ENCODE measurements at places on chromosomes 11 and 22.

DNA sequence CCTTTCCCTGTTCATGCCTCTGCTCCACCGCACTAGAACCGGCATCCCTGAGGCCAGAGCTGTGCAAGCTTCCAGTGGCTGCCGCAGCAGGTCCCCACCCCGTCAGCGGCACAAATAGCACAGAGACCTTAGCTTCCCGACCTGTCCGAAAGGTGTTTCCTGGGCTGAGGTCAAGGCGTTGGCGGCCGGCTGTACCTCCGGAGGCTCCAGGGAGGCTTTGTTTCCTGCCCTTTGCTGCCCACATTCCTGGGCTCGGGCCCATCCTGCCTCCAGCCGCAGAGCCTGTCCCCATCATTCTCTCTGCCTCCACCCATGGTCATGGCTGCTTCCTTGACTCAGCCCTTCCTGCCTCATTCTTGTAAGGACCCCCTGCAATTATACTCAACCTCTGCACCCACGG lies 31.2 kb downstream of the ARHGAP8 start:
- DNase-seq, result no peak

DNA sequence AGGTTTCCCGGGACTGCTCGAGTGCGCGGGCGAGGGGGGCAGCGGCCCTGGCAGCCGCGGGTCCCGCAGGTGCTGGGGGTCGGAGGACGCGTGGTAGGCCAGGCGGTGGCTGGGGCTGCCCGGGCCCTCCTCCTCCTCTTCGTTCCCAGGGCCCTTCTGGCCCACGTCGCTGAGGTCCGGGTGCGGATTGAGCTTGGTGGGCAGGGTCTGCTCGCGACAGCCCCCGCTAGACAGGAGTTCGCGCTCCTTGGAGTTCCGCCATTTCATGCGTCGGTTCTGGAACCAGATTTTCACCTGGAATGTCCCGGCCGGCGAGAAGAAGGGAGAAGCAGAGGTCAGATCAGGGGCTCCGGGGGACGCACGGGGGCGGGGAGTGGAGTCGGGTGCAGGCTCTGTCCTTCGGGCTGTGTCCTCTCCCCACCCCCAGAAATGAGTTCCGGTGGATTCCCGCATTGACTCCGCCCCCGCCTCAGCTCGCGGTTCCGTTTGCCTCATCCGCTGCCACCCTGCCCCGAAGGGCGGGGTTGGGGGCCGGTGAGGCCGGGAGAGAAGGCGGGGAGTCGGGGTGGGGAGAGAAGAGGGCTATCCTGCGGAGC lies 3.9 kb downstream of the DBX1 start:
- no peak for DNase-seq

- no peak for DNase-seq
These were observed 4.8 kb downstream of the CCDC88B start for GRCh38 chr11:64344787-64345186.

DNA sequence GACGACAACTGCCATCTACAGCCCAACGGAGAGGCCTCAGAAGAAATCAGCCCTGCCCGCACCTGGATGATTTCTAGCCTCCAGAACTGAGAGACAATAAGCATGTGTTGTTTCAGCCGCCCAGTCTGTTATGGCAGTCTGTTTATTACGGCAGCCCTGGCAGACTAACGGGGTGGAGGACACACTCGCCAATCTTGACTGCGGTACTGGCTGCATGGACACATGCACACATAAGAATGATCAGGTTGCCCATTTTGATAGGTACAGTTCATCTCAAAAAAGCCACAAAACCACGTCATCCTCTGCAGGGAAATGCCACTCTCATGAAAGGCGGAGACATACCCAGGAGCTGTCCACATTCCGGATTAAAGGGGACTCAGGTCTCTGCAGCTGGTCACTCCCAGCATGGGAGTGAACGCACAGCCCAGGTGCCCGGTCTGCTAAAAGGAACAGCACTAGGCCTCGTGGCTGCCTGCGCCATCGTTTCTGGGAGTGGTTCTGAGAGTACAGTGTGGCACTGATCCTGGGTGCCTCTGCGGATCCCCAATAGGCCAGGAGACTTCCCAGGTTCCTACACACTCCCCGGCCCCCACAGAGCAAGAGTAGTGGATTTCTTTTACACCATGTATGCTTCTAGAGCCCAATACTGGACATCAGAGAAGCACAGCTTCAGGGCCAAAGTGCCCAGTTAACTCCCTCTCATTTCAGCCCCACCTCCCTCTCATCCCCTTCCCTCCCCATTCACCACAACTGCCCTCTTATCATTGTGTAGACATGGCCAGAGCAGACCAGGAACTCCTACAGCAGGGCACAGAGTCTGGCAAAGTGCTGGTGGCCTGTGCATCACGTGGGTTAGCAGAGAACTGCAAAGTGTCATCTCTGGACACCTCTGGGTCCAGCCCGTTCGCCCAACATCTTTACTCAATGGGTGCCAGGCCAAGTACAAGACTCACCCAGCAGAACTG lies 11.7 kb upstream of the COMT start:
- no peak for DNase-seq

- DNase-seq, result peak; percentile 8
These were observed 40.4 kb downstream of the RCN1 start for GRCh38 chr11:32131321-32131720.

DNA sequence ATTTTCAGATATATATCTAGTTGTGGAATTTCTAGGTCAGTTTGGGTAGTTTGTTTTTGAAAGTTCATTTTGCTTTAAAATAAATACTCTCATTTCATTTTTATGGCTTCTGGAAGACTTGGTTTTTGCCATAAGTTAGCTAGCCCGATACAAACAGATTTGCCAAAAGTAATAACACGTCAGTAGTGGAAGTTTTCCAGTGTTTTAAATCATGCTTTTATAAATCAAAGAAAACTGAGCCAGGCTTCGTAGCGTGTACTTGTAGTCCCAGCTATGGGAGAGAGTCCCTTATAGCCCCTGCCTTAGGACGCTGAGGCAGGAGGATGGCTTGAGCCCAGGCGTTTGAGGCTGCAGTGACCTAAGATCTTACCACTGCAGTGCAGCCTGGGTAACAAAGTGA lies 21.7 kb upstream of the MICALL1 start:
- peak; percentile 66 for DNase-seq

DNA sequence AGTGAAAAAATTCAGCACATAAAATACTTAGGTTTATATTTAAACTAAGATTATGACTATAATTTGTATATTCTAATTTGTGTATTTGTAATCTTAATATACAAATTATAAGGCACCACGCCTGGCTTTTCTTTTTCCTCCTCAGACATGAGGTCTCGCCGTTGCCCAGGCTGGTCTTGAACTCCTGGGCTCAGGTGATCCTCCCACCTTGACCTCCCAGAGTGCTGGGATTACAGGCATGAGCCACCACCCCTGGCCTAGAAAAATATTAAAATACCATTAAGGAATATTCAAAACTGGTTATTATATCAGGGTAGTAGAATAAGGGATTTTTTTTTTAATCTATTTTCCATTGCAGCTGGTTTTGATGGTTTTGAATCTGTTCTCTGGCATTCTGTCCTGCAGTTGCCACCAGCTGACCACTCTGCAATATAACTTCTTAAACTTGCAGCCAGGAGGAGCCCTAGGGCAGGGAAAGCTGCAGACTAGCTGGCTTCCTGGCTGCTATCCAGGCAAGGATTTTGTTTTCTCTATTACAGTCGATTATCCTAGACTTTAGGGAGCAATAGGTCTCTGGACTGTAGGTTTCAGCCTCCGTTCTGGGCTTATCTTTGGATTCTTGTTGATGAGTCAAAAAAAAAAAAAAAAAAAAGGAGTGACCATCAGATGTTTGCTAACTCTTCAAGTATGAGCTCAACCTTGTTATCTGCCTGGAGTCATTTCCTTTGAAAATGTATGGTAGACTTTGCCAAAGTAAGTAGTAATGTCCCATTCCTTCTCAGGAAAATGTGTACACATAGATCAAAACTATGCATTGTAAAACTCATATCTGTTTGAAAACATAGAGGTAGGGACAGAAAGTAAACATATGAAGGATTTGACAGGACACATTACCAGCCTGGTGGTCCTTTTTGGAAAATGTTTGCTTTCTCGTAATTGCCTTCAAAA lies 13.2 kb downstream of the POLA2 start:
- DNase-seq, result peak; percentile 96

DNA sequence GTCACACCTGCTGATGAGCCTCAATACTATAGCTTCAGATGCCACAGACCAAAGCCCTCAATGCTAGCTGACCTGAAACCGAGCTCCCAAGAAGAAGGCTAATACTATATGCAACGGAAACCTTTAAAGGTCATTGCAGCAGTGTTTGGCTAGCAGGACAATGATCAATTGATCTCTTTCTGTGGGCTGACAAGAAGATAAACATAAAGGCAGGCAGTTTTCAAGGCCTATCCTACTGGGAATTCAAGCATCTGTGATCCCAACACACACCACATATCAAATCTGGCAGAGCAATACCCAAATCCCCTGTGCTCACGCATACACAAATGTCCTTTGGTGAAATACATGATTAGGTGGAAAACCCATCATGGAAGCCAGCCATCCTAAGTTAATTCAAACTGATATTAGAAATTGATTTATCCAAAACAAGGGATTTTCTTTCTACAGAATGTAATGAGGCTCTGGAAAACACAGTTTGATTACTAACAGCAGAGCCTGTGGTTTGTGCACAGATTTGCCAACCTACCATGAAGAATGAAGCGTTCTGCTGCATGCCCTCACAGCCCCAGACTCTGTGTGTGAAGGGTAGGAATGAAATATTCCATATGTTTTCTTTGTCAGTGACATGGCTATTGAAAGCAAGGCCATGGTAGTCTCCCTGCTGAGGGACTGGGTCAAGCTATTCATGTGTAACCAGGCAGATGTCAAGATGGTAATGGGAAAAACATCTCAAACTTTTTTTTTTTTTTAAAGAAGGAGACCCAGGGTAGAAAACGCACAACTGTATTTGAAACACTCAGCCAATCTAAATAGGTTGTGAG lies 12.2 kb downstream of the LGR4 start:
- DNase-seq, result no peak

DNA sequence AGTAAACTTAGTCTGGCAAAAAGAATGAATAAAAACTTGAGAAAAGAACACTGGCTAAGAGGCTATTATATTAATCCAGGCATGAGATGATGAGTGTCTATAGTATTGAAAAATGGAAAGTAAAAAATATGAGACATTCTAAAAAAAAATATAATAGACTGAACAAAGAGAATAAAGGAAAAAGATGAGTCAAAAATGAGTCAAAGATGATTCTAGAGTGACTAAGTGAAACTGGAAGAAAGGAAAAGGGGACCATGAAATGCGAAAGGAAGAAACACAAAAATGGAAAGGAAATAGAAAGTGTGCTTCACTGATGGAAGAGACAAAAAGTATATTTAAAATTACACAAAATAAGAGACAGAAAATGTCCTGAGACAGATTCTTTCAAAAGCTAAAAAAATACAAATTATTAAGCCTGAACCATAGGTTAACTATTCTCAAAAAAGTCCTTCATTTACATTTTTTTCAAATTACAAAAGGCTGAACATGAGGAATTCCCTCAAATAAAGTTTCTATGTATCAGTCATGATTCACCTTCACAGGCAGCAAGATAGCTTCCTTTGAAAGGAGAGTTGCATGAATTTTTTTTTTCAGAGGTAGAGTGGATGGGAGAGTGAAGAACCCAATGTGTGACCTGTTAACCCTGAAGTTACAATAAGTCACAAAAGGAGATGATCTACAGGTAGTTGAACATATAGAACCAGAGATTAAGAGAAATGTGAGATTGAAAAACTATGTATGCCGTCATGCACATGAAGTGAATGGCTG lies 75.2 kb downstream of the EIF3M start:
- peak; percentile 65 for DNase-seq

- DNase-seq, result no peak
These were observed 8.7 kb upstream of the GLB1L3 start for GRCh38 chr11:134267461-134267860.

DNA sequence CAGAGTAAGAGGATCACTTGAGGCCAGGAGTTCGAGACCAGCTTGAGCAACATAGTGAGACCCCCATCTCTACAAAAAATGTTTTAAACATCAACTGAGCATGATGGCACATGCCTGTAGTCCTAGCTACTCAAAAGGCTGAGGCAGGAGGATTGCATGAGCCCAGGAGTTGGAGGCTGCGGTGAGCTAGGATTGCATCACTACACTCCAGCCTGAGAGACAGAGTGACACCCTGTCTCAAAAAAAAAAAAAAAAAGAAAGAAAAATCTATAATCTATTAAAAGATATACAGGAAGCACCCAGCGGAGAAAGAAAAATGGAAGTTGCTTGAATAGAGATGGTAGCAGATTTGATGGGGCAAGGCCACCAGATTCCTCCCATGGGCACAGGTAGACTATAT lies 61.8 kb downstream of the FAM83F start:
- no peak for DNase-seq

- no peak for DNase-seq
These were observed 17.0 kb downstream of the APLP2 start for GRCh38 chr11:130086669-130087068.

GRCh38 chr11:68118706-68119448 lies 2.3 kb downstream of the CHKA start:
- DNase-seq, result no peak

GRCh38 chr22:42621505-42622002 lies 6.9 kb upstream of the POLDIP3 start:
- peak; percentile 90 for DNase-seq

DNA sequence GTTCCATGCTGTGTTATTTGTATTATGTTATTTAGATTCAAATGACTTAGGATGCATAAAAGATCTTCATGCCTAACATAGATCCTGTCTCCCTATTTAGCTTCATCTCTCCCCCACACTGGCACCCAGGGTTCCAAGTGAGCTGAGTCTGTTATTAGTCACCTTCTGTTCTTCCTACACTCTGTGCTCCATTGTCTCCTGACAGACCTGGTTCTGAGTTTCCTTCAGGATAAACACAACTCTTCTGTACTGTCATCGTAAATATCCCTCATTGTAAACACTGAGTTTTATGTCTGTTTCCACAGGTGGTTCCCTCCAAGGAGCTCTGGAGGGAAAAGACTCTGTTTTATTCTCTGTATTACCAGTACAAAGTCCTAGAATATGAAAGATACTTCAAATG lies 8.7 kb downstream of the MMP26 start:
- peak; percentile 5 for DNase-seq

DNA sequence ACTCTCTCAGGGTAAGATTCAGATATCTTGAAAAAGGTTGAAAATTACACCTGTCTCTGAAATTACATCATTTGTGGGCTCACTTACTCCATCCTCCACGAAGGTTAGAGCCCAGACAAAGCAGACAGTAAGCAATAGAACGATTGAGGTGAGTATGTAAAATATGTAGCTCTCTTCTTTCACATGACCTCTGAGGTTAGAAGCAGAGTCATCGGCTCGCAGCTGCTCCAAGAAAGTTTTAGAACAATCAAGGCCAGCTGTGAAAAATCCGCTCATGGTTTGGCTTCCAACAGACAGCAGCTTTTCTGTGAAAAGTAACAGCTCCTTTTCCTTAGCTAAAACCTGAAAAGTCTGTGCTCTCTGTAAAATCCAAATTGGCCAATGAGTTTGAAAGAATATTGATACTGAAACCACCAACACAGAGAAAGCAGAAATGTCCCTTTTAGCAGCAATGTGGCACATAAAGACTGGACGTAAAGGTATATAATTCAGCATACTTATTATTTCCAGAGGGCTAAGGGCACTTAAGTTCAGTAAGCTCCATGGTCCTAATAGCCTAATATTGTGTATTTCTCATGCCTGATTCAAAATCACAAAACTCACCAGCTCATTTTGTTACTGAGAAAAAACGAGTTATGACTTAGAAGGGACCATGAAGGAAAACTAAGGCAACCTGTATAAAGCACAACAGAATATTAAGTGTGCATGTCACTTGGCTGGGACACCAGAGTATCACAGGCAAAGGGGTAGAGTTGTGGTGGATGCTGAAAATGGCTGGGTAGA lies 78.2 kb downstream of the FAM76B start:
- peak; percentile 72 for DNase-seq

GRCh38 chr11:7570938-7571521 lies 57.2 kb downstream of the PPFIBP2 start:
- no peak for DNase-seq

Data from GM23248 (cell line).